ENCODE measurements at places on chromosomes 3 and 15.

DNA sequence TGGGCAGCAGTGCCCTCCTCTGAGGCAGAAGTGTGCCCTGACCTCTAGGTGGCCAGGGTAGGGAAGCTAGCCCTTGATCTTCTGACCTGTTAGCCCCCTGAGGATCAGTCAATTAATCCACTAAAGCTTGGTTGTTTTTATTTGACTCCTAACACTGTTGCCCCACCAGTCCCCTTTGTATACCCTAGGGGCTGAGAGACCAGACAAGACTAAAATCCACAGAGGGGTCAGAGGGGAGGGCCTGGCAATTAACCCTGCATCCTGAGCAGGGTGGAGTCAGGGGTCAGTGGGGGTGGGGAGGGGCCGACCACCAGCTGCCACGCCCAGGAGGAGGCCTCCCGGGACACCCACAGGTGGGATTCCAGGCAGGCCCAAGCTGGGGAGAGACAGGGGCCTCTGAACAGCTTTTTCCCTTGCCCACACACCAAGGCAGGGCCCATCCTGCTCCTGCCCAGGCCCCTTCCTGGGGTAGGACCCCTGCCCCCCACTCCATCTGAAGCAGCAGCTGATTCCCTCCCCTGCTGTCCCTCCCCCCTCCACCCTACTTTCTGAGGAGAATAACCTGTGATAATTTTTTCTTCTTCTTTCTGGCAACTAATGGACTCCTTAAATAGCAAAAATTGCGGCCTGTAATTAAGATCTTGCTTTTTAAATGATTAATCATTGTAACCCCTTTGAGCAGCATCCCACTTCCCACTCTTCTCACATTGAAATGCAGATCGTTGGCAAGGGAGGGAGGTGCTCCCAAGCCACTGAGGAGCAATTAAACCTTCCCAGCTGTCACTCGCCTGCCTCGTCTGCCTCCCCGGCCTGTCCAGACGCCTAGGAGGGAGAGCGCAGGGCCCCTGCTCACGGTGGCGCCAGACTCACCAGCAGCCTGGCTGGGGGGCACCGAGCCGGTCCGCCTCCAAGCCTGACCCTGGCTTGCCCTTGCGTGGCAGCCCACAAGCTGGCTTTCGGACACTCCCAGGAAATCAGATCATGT, 51.9 kb downstream of the RHCG start:
- DNase-seq, result no peak

GRCh38 chr3:112302881-112303763, 9.1 kb upstream of the SLC9C1 start:
- no peak for DNase-seq

- no peak for DNase-seq
These were observed 95.2 kb upstream of the RBMS3 start for GRCh38 chr3:29185706-29186105.

- DNase-seq, result no peak
These were observed 57.2 kb downstream of the EPHB3 start for GRCh38 chr3:184618811-184619210.

DNA sequence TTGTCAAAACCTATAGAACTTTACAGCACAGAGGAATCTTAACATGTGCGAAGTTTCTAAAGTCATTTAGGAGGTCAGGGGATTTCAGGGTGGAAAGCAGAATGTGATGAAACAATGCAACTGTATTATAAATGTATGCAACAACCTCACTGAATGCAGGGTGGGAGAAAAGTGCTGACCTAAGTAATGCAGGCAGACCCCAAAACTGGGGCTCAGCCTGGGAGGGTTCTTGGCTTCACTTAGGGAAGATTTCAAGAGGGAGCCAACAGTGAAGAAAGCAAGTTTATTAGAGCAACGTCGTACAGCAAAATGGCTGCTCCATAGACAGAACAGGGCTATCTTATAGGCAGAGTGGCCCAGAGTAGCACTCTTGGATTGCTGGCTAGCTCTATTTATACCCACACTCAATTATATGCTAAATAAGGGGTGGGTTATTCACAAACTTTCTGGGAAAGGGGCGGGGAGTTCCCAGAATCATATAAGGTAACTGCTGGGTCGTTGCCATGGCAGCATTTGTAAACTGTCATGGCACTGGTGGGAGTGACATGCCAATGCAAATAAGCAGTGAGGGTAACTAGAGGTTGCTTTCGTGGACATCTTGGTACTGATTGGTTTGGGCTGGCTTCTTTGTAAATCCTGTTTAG, 14.2 kb upstream of the CAND2 start:
- no peak for DNase-seq

- DNase-seq, result no peak
These were observed 364.0 kb downstream of the ZIC1 start for GRCh38 chr3:147773116-147773630.

DNA sequence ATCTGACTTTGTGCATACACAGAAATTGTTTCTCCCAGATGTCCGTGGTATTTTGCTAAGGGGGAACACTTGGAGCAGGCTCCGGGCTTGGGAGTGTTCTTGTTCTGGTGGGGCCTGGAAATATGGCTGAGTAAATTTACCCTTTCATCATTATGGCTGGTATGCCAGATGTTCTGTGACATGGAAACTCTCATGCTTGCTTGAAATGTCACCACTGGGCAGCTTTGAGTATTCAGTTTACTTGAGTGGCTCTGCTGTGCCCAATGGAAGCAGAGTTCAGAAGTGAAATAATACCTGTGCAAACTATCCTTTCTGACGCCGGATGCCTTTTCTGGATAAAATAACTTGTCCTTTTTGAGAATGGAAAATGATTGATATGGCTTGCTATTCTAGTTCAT, 283.6 kb upstream of the TPM1 start:
- no peak for DNase-seq

GRCh38 chr3:74824366-74824765, 209.9 kb upstream of the CNTN3 start:
- no peak for DNase-seq

DNA sequence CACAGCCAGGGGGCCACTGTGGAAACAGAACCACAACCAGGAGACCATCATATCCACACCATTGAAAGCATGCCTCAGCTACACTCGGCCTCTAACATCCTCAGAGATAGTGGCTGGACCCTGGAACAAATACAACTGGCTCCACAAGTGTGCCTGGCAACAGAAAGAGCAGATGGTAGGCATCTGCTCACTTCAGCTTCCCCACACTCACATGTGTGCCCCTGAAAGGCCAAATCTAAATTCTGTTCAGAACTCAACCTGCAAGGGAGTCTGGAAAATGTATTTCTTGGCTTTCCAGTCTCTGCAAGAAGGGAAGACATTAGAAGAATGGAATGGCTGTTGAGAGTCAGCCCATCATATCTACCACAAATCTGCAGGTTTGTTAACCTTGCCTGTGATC, 54.7 kb upstream of the CTNNB1 start:
- DNase-seq, result no peak

DNA sequence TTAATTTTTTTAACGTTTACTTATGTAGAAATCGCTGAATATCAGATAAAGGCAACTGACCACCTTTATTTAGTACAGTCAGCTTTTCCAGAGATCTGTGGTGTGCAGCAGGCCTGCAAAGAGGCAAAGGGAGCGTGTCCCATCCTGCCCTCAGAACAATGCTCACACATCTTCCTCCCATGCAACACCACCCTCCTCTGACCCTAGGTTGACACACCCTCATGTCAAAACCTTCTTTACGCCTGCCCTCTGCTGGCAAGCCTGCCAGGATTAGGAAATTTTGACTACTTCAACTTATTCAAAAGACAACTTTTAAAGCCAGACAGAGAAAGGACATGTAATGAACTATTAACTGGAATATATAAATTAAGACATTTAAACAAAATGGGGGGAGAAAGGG, 513.7 kb downstream of the FOXP1 start:
- peak; percentile 37 for DNase-seq

- no peak for DNase-seq
These were observed 367.8 kb upstream of the IL12A start for GRCh38 chr3:159620873-159621272.

DNA sequence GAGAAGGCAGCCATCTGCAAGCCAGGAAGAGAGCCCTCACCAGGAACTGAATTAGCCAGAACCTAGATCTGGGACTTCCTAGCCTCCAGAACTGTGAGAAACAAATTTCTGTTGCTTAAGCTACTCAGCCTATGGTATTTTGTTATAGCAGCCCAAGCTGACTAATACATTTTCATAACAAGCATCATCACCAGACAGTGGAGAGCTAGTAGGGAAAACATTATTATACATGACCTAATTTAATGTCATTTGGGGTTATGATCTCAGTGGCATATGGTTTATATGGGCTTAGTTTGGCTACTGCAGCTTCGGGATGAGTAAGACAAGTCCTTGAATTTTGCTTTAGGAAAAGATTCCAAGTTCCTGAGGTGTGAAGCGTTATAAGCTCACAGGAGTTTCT, 35.6 kb downstream of the LNP1 start:
- no peak for DNase-seq

- DNase-seq, result no peak
These were observed 169.8 kb downstream of the POTEB3 start for GRCh38 chr15:21270474-21270873.

DNA sequence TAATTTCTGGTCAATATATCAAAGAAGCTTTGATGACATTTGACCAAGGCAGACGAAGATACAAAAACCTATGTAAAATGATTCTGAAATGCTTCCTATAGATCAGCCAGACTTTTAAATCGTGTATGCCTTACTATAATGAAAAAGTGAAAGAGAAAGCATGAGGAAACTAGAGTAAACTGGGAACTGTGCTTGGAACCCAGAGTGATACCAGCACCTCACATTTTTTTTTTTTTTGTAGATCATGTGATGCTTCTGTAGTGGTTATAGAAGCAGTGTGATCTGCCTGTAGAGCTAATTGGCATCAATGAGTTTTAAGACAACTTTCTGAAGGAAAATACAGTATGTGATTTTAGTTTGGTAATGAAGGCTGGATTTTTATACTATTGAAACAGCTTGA, 150.7 kb downstream of the NLGN1 start:
- no peak for DNase-seq

- DNase-seq, result no peak
These were observed 54.5 kb downstream of the ZMAT3 start for GRCh38 chr3:179016979-179017670.

All from stimulated activated CD4-positive, alpha-beta T cell treated with anti-CD3 and anti-CD28 coated beads, Interleukin-1b, Interleukin-23, amount 100 ng/mL, for 1 hour (primary cell).